ENCODE measurements at places on chromosomes 11 and 22.

GRCh38 chr22:45775569-45776312, 104.1 kb downstream of the ATXN10 start:
- no peak for DNase-seq

DNA sequence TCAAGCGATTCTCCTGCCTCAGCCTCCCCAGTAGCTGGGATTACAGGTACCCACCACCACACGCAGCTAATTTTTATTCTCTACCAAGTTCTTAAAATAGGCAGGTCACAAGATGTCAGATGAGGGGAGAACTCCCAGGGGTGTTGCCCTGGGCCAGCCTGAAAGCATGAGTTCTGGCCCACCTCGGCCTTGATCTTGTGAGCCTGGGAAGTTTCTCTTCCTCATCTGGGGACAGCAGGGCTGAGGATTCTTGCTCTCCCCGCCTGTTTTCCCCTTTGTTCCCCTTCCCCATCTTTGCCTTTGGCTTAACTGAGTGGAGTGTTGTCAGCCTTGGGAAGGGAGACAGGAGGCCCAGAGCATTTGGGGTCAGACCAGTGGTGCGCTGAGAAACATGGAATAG, 3.5 kb downstream of the PDXP start:
- peak; percentile 47 for DNase-seq

DNA sequence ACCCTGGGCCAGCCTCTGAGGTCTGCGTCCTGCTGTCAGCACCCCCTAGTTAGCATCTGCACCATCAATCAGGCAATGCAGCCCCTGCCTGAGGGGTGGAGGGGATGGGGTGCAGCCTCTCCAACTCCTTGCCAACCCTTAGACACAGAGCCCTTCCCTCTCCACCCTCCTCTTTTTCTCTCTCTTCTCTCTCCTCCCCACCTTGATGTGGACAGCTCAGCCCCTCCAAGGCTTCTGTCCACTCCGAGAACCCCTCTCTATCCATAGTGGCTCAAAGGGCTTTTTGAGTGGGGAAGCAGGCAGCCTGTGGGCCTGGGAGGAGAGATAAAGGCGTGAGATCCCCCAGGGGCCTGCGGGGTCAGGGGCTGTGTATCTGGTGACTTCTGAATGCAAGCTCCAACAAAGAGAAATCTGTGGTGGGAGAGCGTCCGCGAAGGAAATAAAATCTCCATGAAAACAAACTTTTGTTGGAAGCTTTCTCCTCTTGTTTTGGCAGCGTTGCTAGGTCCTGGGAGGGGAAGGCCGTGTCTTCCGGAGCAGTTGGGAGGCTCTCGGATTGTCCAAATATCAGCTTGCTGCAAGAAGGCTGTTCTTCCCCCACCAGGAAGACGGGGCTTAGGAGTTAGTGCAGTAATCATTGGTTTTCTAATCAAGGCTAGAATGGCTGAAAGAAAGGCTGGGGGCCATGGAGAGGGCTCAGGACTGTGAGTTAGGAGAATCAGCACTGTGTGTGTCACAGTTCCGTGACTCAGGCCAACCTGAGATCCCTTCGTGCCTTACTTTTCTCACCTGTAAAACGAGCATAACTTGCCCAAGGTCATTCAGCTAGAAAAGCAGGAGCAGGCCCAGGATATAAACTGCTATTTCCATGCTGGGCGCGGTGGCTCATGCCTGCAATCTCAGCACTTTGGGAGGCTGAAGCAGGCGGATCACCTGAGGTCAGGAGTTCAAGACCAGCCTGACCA, 50.3 kb downstream of the PKNOX2 start:
- no peak for DNase-seq

- DNase-seq: no peak
Observed at GRCh38 chr11:65415499-65416340, 6.9 kb upstream of the NEAT1 start.

DNA sequence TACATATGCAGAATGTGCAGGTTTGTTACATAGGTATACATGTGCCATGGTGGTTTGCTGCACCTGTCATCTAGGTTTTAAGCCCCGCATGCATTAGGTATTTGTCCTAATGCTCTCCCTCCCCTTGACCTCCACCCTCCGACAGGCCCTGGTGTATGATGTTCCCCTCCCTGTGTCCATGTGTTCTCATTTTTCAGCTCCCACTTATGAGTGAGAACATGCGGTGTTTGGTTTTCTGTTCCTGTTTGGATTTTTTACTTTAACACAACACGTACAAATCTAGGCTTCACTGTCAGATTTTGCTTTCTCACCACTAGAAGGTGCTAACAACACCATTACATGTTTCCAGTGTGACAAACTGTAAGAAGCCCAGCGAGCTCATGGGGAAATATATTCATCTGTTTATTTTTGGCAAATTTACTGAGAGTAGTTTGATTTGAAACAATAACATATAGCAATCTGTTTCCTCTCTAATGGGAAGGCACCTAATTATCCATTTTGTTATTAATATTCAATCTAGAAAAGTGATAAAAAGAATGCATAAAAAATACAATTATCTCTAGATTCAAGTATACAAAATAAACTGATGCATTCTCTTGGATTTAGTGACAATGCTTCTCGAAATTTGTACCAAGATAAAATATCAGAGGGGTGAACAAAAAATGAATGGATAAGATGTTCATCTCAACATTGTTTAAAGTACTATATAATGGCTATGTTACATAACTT, 23.2 kb upstream of the BIRC3 start:
- peak; percentile 90 for DNase-seq

- DNase-seq: no peak
Observed at GRCh38 chr11:34330653-34331052, 27.2 kb downstream of the ABTB2 start.

- DNase-seq: no peak
Observed at GRCh38 chr11:97224396-97224795, 834.6 kb downstream of the JRKL start.

DNA sequence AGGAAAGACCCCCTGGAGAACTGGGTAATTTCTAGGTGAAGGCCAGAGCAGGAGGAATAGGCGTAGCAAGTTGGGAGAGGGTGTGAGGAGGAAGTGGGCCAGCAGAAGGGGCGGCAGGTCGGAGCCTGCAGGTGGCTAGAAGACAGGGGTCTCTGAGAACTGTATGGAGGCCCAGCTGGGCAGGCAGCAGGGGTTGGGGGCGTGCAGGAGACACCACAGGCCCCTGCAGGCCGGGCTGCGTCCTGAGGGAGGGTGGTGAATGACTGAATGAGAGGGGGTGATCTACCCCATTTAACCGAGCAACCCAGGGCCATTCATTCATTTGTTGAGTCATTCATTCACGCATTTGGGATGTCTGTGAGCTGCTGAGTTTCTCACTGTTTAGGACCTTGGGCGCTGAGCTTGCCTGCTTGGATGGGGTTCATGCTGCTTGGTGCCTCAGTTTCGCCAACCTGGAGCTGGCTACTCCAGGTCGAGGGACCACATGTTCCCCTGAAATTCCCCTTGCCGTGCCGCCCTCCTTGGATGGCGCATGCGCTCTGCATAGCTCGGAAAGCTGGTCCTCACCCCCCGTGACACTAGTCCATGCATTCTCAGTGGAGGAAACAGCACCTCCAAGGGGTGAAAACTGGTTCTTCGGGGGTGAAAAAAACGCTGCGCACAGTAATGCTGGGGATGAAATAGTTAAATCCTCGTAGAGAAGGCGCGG, 15.6 kb downstream of the MPPED1 start:
- DNase-seq: no peak

DNA sequence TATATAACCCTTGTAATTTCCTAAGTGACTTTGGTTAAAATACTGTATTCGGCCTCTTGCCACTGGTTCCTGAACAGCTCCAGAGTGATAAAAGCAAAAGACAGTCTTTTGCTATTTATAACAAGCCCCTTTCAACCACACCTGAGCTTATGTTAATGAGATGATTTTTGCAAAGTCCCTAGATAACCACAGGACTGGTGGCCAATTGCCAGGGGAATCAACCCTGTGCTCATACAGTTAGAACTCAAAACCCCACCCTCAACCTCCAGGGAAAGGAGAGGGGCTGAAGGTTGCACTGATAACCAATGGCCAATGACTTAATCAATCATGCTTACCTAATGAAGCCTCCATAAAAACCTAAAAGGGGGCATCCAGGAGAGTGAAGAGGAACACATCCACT, 77.9 kb downstream of the SIK3 start:
- DNase-seq: no peak

DNA sequence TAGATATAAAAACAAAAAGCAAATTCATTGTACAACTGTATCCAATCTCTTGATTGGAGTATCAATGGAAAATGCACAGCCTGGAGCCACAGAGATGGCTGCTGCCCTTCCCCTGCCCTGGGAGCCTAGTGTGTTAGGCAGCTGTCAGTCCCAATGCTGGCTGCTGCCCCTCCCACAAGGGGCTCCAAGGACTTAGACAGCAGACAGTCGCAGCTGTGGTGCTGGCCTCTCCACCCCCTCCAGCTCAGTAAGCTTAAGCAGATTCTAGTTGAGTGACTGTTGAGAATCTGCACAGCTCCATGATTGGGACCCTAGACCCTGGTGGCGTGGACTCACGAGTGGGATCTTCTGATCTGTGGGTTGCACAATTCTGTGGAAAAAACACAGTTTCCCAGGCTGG, 1511.2 kb downstream of the FAM181B start:
- DNase-seq: no peak

DNA sequence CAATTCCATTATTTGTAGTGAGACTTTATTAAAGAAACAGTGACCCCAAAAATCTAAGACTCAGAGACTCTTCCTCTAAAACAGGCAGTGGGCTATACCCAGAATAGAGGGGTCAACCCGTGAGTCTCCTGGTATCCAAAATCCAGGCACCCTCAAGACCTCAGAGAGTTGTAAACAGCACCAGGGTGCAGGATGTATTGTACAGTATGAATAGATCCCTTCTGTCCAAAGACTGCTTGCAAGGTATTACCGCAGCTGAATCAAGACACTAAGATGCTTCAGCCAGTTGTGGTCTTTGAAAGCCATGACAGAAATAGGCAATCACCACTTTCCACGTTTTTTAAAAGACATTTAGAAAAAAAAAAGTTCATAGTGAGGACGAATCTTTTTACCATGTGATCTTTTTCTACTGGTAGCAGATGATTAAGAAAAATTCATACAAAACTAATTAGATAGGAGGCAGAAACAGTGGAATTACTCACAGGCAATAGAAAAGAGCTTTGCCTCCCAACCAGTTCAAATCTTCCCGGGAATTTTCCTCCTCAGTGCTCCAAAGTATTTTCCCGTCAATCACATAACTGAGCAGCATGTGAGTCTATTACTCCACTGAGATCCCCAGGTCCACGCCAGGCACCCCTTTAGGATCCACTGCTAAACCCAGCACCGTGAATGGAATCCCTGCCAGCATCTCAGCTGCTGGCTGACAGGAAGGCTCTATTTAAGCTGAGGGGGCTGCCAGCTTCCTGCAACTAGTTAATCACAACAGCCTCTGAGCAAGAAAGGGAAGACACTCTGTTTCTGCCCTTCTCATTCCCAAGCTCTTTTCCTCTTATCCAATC, 113.1 kb downstream of the ETS1 start:
- DNase-seq: no peak

- peak; percentile 30 for DNase-seq
Observed at GRCh38 chr22:29484642-29485041, 4.6 kb downstream of the NEFH start.

Measured in inflammatory macrophage treated with lipopolysaccharide for 1 hour (primary cell).